A549 treated with ZK216348 at 1 μM for 4 hours (cell line): ENCODE measurements at places on chromosomes 3 and 15. TPM values are rescaled to one million over a fixed set of nuclear protein-coding genes. Genes with fewer than 3 reads are reported as not detected.

The NSMCE3 gene
- 15.1 to 16.3 TPM (median 15.9 TPM) in 5 replicates for total RNA-seq

The LDHAL6B gene
- total RNA-seq, result not detected in 5 replicates

The SLC6A20 gene
- total RNA-seq, result 0.06 to 0.20 TPM in 2 of 5 replicates, not detected in the others

The MYH15 gene
- 0.12 to 0.23 TPM (median 0.15 TPM) in 5 replicates for total RNA-seq

The AADACL2 gene
- total RNA-seq, result not detected in 5 replicates

The PTX3 gene
- total RNA-seq, result 0.61 to 1.2 TPM (median 1.0 TPM) in 5 replicates

The CD96 gene
- not detected in 5 replicates for total RNA-seq

The TRAIP gene
- 10.9 to 14.9 TPM (median 13.2 TPM) in 5 replicates for total RNA-seq

The LARP6 gene
- 51.9 to 82.2 TPM (median 81.1 TPM) in 5 replicates for total RNA-seq

The MUC4 gene
- 0.03 to 0.04 TPM in 2 of 5 replicates, not detected in the others for total RNA-seq

The GTF2E1 gene
- 8.6 to 20.0 TPM (median 12.9 TPM) in 5 replicates for total RNA-seq

The AP3B2 gene
- total RNA-seq, result 0.41 to 1.7 TPM (median 0.88 TPM) in 5 replicates

The ZNF774 gene
- total RNA-seq, result 0.62 to 1.7 TPM (median 1.0 TPM) in 5 replicates

The RGMA gene
- total RNA-seq, result 0.21 to 0.42 TPM (median 0.26 TPM) in 5 replicates

The PLA2G4D gene
- not detected in 5 replicates for total RNA-seq

The FOXL2NB gene
- 0.95 to 1.5 TPM (median 1.3 TPM) in 5 replicates for total RNA-seq

The SPTBN5 gene
- total RNA-seq, result 0.08 to 0.37 TPM (median 0.32 TPM) in 5 replicates

The SIN3A gene
- 26.0 to 34.8 TPM (median 30.3 TPM) in 5 replicates for total RNA-seq

The PPP1R14D gene
- total RNA-seq, result 0.24 to 0.41 TPM in 2 of 5 replicates, not detected in the others

The SAXO2 gene
- 1.5 to 5.0 TPM (median 1.7 TPM) in 5 replicates for total RNA-seq

The SLCO2A1 gene
- total RNA-seq, result 0.02 to 0.22 TPM (median 0.06 TPM) in 4 of 5 replicates, not detected in the other

The GALNT15 gene
- 0.04 to 0.21 TPM (median 0.19 TPM) in 3 of 5 replicates, not detected in the others for total RNA-seq

The TLR9 gene
- total RNA-seq, result 0.18 TPM in 1 of 5 replicates, not detected in the others

The MUSTN1 gene
- 0.44 TPM in 1 of 5 replicates, not detected in the others for total RNA-seq

The CCR4 gene
- 0.07 to 0.22 TPM in 2 of 5 replicates, not detected in the others for total RNA-seq

The SLC12A1 gene
- total RNA-seq, result not detected in 5 replicates

The LSAMP gene
- 0.04 to 0.49 TPM (median 0.08 TPM) in 5 replicates for total RNA-seq

The NEK10 gene
- 0.51 to 1.2 TPM (median 0.89 TPM) in 5 replicates for total RNA-seq

The PIERCE2 gene
- total RNA-seq, result 1.9 to 5.6 TPM (median 3.7 TPM) in 5 replicates

The PRTG gene
- 7.3 to 10.5 TPM (median 9.9 TPM) in 5 replicates for total RNA-seq

The PRRT3 gene
- total RNA-seq, result 0.66 to 1.8 TPM (median 1.5 TPM) in 5 replicates

The GLDN gene
- not detected in 5 replicates for total RNA-seq

The ATP2B2 gene
- 0.12 to 0.21 TPM (median 0.14 TPM) in 4 of 5 replicates, not detected in the other for total RNA-seq

The GPD1L gene
- total RNA-seq, result 13.6 to 21.6 TPM (median 19.2 TPM) in 5 replicates

The ACP3 gene
- not detected in 5 replicates for total RNA-seq

The AMT gene
- 0.24 to 0.54 TPM (median 0.37 TPM) in 5 replicates for total RNA-seq
